ENCODE measurements at places on chromosomes 16 and 17.

- peak; percentile 88 for DNase-seq
These were observed 1.5 kb upstream of the UBALD1 start for GRCh38 chr16:4616047-4616811.

DNA sequence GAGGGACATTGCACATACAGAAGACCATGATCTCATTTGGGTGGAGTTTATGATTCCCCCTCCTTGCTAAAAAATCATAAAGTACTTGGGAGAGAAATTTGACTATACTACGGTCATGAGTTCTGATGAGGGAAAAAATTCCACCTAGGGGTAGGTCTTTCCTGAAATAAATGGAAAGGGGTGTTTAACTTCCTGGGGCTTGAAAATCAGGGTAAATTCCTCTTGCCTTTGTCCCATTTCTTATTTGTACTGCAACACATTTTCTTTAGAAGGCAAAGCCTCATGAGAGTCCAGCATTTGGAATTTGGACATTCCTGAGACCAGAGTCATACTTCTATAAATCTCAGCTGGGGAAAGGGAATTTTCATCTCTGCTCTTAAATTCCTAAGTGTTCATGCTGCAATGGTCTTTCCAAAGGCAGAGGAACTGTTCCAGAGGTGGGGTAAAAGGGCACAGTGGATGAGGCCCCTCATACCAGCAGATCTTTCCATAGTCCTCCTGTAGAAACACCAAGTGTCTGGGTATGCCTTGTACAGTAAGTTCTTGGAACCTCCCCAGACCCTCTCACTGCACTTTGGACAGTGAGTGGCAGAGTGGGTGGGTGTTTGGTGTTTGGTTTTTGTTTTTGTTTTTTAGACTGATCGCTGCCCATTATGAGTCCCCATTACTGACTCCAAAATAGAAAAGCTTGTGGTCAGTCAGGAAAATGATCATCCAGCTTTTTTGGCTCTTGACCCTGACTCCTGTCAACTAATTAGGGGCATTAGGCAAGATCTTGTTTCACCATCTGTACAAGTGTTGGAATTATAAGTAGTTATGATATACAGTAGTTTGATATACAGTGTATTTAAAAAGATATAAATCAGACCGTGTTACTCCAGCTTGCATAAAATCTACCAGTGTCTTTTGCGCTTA lies 6.0 kb downstream of the LYRM1 start:
- no peak for DNase-seq

DNA sequence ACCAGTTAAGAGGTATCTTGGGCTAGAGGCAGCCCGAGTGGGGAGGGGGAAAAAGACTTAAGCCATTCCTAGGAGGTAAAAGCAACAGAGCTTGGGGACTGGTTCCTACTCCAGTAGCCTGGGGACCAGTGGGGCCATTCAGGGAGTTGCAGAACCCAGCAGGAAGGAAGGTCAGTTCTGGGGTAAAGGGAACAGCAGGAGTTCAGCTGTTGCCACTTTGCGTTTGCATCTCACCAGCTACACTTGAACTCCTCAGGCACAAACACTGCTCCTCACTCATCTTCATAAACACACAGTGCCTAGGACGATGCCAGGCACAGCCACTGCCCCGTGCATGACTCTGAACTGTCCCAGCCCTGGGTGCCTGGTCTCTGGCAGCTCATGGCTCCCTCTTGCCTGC lies 4.0 kb downstream of the HAP1 start:
- DNase-seq, result no peak

DNA sequence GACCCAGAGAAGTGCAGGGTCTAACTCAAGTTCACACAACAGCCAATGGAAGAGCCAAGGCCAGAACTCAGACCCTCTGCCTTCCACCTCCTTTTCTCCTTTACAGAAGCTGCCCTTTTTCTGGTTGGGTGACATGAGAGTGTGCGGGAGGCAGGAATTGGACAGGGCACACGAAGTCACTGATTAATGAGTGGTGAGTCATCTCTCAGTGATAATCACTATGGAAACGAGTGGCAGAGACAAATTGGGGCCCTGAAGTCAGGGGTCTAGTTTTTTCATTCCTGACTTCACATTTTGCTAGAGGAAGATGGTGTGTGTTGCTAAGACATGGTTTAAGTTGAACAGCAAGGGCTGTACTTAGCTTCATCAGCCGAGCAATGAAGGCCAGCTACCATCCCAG lies 312.7 kb upstream of the CCL2 start:
- no peak for DNase-seq

- DNase-seq, result peak; percentile 79
These were observed 3.3 kb upstream of the PPP1R1B start for GRCh38 chr17:39623356-39623950.

GRCh38 chr17:40303009-40303657 lies 5.8 kb upstream of the RARA start:
- no peak for DNase-seq

DNA sequence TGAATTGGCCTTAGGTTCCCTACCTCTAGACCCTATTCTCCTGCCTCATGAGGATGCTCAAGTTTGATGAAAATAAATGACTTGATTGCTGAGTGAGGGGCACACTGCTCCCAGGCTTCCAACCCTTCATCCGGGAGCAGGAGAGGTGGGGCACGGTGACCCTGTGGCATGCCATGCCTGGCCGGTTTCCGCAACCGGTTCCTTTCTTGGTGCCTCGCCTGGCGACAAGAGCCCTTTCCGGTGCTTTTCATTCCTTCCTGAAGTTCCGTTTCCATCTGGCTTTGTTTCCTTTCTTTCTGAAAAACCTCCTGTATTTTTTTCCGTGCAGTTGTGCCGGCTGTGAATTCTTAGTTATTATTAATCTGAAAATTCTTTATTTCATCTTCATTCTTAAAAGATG lies 27.7 kb downstream of the CRAMP1 start:
- no peak for DNase-seq
